ENCODE measurements at places on chromosomes 12 and 14.

GRCh38 chr14:55151601-55152000 is 22.5 kb downstream of the LGALS3 start:
- DNase-seq = no peak

GRCh38 chr14:51210594-51210993 is 29.5 kb upstream of the TMX1 start:
- no peak for DNase-seq

- no peak for DNase-seq
Measured at GRCh38 chr14:89502966-89503365, 85.9 kb upstream of the FOXN3 start.

- DNase-seq = no peak
Measured at GRCh38 chr14:82447586-82447985, 913.9 kb upstream of the SEL1L start.

DNA sequence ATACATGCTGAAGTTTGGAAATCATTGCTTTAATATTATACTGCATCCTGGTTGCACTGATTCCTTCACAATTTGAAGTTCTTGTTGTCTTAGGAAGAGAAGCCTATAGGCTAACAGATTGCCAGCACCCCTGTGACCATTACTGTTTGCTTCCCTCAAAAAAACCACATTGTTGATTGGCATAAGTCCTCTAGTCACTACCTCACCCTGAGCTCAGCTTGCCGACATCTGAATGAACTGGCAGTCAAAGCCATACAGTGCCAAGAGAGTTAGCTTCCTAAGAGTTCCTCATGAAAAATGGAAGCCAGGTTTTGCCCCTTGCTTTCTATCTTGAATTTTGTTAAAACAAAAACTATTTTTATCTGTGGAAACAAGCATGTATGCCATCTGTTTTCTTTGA is 276.1 kb downstream of the SYT1 start:
- DNase-seq = no peak

DNA sequence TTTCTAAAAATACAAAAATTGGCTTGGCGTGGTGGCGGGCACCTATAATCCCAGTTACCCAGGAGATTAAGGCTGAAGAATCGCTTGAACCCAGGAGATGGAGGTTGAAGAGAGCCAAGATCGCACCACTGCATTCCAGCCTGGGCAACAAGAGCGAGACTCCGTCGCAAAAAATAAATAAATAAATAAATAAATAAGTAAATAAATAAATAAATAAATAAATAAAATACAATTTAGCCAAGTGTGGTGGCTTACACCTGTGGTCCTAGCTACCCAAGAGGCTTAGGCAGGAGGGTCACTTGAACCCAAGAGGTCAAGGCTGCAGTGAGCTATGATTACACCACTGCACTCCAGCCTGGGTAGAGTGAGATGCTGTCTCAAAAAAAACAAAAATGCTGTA is 26.5 kb upstream of the SPTSSA start:
- DNase-seq = no peak

- no peak for DNase-seq
Measured at GRCh38 chr14:93708800-93709199, 79.5 kb downstream of the PRIMA1 start.

- no peak for DNase-seq
Measured at GRCh38 chr12:108379823-108380222, 40.7 kb upstream of the CMKLR1 start.

GRCh38 chr14:96090441-96091148 is 51.4 kb downstream of the C14orf132 start:
- no peak for DNase-seq

DNA sequence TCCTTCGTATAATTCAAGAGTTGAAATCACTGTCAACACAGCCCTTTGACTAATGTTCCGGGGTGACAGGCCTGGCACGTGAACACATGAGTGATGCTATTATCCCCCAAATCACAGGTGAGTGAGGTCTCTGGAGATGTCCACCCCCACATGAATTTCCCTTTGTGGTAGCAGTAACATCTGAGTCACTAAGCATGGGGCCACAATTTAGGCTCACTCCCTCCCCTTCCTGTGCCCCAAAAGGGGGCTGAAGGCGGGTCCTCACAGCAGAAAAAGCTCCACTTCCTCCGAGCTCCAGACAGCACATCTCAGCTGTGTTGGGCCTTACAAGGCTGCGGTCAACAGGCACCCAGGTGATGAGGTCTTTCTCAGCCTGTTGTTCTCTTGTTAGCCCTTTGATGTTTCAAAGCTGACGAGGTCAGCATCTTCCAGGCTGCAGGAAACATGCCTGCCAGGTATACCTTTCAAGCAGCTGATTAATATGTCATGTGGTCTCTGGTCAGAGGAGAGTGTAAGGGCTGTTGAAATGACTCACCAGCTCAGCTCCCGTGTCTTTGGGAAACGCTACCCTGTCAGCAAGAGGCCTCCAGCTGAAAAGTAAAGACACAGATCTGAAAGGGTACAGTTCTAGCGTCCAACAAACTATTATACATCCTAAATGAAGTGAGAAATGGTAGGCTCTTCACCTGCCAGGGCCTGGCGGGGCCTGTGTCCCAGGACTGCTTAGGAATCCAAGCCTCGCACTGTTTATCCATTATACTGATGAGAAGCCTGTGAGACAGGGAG is 107.3 kb downstream of the ZFP36L1 start:
- no peak for DNase-seq

GRCh38 chr14:76769636-76770292 is 8.5 kb downstream of the VASH1 start:
- DNase-seq = no peak

- DNase-seq = no peak
Measured at GRCh38 chr14:67524634-67524963, 8.5 kb upstream of the PLEKHH1 start.

GRCh38 chr12:11810206-11810545 is 160.7 kb downstream of the ETV6 start:
- peak; percentile 66 for DNase-seq

DNA sequence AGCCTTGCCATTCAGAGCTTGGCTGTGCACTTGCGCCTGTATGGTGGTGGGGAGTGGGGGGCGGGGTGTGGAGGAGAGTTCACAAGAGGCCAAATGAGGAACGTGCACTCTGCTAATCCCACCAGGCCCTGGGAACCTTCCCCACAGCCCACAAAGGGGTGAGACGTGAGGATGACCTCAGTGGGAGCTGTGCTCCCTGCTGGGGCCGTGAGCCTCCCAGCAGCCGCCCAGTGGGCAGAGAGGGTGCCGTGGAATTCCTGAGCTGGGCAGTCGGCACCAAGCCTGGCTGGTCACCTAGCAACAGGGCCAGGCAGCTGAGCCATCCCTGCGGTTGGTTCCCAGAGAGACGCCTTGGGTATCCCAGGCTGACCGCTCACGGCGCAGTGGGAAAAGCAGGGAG is 53.7 kb downstream of the CCNK start:
- no peak for DNase-seq

DNA sequence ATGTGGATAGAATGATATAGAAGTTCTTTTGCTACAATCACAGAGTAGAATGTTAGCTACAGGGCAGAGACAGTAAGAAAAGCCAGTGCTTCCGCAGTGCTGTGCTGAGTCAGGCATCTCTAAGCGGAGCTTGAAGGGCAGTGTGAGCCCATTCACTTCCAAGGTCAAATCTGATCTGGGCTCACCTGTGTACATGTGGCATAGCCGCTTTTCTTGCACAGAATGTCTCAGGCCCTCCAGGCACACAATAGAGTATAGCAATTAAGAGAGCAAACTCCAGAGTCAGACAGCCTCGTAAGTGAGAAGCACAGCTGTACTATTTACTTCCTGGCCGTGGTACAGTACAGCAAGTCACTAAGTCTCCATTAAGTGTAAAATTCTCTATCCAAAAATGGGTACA is 26.8 kb downstream of the CORO1C start:
- no peak for DNase-seq

DNA sequence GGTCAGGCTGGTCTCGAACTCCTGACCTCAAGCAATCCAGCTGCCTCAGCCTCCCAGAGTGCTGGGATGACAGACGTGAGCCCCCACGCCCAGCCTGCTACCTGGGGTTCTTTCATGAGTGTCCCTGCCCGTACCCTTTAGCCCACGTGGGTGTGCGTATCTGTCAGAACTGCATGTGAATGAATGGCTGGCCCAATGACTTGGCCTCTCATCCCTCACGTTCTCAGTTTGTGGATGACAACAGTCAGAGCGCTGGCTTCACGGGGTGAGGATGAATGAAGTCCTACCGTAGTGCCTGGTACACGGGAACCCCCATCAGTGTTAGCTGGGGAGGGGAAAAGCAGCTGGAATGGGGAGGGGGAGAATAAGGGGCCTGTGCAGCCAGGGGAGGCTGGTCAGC is 16.1 kb upstream of the ZDHHC22 start:
- no peak for DNase-seq

DNA sequence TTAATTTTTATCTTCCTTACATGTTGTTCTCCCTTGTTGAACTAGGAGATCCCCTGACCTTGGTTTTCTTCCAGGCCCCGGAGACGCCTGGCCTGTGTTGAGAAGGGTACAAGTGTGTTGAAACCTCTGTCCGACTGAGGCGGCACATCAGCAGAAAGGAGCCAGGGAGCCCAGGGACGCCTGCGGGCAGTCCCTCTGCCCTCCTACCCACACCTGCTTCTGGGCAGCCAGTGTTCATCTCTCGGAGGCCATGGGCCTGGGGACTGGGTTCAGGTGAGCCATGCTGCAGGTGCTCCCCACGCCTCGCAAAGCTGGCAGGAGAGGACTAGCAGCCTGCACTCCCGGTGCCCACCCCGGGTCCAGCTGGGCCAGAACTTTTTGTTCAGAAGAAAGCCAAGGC is 39.9 kb upstream of the EIF5 start:
- DNase-seq = no peak

DNA sequence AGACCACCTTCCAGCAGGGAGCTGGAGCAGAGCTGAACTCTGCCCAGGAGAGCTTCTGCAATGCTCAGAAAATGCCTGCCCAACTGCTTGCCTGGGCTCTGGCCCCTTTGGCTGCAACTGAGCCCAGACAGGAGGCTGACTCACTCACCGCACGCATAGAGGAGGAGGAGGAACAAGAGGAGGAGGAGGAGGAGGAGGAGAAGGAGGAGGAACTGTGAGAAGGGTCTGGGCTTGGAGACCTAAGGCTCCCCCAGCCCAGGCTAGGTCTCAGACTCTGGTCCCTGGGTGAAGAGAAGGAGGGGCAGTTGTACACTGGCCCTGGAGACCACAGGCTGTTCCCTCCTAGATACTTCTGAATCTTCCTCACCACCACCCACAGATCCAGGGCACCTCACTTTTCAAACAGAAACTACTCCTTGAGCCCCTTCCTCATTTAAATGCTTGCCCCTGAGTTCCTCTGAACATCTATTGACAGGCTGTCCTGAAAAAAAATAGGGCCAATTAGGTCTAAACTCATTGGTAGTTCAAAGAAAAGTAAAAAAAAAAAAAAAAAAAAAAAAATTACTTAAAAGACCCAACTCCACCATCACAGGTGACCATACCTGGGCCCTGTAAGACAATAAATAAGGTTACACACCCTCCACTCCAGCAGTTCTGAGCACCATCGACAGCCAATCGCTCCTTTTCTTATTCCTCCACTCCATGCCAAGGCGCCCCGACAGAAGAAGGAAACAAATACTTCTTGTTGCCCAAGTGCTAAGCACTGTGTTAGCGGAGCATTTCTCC is 674 bp downstream of the VDR start:
- peak; percentile 74 for DNase-seq

DNA sequence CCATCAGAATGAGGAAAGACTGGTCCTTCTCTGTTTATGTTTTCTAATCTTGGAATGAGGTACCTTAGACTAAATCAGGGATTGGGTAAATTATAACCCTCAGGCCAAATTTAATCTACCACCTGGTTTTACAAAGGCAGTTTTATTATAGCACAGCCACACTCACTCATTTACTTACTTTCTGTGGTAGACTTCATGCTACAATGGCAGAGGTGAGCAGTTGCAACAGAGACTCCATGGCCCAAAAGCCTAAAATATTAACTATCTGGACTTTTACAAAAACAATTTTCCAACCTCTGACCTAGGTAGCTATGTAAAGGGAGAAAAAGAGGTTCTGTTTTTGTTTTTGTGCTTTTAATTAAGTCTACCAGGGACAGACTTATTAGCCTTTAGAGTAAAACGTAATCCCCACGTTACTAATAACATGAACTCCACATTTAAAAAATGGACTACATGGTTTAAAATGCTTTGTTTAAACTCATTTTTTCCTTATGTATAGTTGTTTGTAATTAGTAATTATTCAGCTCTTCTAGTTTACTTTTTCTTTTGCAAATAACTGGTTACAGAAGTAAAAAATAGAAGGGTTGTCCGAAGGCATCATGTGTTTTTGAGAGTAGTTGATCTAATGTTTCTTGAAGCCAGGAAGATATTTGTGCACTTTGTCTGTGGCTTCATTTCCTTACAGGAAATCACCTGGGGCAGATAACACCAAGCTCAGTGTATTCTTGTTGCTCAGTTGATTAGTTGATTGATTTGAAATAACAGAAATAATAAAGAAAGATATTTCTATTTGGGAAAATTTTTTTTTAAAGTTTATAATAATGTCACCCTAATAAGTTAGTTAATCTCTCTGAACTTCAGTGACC is 57.6 kb upstream of the ATP2B1 start:
- no peak for DNase-seq

DNA sequence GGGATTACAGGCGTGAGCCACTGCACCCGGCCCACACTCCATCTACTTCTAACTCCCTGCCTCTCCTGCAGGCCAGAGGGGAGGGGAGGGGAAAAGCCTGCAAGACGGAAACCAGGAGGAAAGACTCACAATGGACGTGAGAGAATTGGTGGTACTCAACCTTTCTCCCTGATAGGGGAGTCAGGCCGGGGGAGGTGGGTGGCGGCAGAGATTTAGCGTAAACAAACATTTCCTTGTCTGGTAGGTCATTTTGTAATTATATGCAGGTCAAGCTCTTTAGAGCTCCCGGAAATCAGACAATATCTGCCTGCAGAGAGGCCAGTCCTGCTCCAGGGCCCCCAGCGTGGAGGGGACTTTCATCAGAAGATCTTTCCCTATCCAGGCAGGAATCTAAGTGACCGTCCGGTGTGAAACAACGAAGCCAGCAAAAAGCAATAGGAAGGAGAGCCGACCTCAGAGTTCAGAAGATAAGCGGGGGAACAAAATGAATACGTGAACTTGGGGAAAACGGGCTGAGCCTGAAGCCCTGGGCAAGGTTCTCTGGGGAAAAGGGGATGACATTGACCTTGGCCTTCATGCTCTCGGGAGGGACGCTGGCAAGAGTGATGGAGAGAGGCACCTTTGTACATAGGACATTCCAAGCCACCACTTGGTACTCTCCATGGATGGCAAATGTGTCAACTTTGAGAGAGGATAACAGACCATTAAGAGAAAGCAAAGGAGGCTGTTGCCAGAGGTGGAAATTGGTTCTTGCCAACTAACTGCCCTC is 62.3 kb downstream of the SPRING1 start:
- DNase-seq = no peak

GRCh38 chr12:33248364-33248763 is 191.3 kb downstream of the SYT10 start:
- DNase-seq = no peak

All from suppressor macrophage treated with lipopolysaccharide for 4 hours (primary cell).